ENCODE measurements at places on chromosomes 13 and 19.

- DNase-seq: no peak
These were observed 6.7 kb downstream of the RAP2A start for GRCh38 chr13:97440598-97441170.

DNA sequence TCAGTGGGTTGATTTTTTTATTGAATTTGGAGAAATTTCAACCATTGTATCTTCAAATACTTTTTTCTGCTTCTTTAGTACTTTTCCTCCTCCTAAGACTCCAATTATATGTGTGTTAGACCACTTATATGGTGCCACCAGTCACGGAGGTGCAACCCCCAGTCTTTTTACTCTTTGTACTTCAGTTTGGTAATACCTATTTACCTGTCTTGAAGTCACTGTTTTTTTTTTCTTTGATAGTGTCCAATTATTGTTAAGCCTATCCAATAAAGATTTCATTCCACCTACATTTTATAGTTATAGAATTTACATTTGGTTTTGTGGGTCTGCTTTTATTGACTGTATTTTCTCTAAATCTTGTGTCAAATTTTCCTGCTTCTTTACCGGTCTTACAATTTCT, 14.9 kb downstream of the ZNF283 start:
- DNase-seq: peak; percentile 12

GRCh38 chr13:45615501-45616101, at the start of gene ERICH6B:
ERICH6B (minus strand) TSS chr13:45615739; CDS start chr13:45597005, 18,734 bp downstream.
- DNase-seq: peak; percentile 39

DNA sequence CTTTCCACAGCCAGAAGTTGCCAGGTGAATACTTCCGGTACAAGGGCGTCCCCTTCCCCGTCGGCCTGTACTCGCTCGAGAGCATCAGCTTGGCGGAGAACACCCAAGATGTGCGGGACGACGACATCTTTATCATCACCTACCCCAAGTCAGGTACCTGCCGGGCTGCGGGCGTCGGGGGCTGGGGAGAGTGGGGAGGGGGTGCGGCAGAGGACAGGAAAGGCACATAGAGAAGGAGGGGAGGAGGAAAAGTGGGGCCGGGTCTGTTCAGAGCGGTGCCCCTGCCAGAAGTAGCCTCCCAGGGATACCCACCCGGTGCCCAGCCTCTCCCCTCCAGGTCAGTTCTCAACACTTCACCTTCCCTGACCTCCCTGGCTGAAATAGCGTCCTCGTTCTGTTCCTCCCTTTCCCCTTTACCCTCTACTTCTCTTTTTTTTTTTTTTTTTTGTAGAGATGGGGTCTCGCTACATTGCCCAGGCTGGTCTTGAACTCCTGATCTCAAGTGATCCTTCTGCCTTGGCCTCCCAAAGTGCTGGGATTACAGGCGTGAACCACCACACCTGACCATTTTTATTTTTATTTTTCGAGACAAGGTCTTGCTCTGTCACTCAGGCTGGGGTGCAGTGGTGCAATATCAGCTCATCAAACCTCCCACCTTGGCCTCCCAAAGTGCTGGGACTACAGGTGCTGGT, 24.1 kb downstream of the SULT2B1 start:
- DNase-seq: no peak

GRCh38 chr13:113178070-113178895, 19.8 kb downstream of the PROZ start:
- peak; percentile 99 for DNase-seq

DNA sequence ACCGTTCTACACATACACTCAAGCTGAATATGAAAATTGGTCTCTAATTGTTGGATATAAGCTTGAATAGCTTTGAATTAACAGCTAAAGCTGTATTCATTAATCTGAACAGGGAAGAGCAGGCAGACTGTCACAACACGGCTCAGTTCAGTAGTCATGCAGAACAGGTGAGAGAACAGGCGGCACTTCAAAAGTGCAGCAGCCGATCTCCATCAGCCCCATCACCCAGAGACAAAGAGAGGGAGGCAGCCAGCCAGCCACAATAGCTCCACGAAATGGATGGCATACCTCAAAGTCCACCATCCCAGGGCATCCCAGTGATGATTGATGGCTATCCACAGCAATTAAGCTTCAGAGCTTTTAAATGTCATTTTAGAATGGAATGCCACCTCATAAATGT, 419.2 kb downstream of the OLFM4 start:
- no peak for DNase-seq

DNA sequence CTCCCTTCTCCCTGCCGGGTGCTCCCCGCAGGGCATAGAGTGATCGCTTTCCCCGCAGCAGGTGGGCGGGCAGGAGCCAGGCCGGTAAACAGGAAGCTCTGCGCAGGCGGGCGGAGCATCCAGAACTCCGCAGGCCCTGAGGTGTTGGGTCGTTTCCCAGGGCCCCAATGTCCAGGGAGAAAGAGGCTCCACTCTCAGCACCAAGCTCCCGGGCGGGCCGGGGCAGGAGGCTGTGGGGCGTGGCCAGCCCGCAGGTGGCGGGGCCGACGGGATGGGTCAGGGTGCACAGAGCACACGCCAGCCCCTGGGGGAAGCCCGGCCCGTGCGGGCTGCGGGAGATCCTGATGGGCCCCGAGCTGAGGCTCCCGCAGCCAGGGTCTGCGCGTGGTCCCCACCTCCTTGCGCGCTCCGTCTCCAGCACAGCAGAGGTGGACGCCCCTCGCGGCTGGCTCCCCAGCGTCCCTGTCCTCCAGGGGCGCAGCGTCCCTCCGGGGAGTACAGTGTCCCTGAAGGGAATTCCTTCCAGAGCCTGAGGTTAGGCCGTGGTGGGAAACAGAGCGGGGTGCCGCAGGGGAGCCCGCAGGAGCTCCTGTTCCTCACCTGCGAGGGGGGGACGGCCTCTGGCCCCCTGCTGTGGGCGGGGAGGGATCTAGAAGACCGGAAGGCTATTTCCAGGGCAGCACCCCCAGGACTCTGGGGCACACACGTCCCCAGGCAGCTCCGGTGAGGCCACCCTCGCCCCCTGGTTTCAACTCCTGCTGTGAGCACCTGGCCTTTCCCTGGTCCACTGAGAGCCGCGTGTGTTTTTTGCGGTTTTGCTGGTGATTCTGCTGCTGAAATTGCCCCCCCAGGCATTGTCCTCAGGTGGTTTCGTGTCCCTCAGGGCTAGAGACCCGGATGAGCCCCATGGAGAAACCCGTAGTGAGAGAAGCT, 12.2 kb downstream of the PIP5K1C start:
- DNase-seq: no peak

- no peak for DNase-seq
These were observed 324.3 kb downstream of the ZNF536 start for GRCh38 chr19:30696514-30696913.

GRCh38 chr13:60679928-60680694, 283.1 kb downstream of the TDRD3 start:
- DNase-seq: no peak

DNA sequence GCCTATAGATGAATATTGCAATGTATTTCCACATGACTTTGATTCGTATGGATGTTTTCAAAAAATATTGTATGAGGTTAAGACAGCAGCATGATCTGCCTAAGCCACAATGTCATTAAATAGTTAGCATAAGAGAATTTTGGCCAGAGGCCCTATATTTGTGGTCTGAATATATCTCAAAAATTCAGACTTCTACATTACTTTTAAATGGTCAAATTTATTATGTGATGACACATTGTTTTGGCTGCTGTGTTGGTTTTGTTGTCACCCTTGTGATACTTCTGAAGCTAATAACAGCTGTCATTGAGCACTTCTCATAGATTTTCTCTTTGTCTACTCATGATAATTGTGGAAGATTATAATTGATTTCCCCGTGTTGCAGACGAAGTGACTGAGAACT, 288.2 kb downstream of the MYO16 start:
- DNase-seq: peak; percentile 16

GRCh38 chr13:102197193-102197592, 204.7 kb downstream of the FGF14 start:
- peak; percentile 28 for DNase-seq

GRCh38 chr13:109007946-109008345, 378.5 kb downstream of the MYO16 start:
- DNase-seq: no peak

DNA sequence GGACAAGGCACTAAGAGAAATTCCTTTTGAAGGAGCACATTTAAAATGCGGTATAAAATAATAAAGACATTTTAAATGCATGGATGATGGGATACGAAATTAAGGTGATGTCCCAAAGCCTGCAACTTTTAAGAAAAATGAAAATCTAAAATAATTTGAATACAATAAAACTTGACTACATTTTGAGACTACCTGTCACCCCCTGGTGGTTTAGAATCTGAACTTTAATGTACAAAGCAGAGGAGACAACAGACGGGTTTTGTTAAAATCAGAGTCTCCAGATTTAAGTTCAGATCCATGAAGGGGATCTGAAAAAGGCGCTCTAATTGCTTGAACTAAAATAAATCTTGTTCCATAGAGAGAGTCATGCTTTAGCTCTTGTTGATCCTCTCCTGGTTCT, 1129.3 kb upstream of the PCDH20 start:
- DNase-seq: no peak

DNA sequence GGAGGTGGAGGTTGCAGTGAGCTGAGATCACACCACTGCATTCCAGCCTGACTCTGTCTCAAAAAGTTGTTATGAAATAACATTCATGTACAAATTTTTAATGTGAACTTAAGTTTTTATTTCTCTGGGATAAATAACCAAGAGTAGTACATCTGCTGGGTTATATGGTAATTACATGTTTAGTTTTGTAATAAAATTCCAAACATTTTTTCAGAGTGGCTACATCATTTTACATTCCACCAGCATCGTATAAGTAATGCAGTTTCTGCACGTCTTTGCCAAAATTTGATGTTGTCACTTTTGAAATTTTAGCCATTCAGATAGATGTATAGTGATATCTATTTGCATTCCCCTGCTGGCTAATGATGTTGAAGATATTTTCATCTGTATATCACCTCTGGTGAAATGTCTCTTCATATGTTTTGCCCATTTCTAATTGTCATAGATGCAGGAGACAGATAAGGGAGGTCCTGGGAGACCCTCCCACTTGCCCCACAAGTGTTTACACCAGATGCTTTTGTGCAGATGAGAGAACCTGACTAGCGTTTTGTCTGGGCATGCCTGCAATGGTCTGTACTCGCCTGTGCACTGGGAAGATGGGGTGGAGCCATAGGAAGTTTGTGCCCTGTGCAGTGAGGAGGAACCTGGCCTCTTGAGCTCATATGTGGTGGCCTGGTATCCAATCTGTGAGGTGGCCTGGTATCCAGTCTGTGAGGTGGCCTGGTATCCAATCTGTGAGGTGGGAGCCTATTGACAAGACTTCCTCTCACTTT, 12.7 kb upstream of the KBTBD6 start:
- DNase-seq: peak; percentile 53

DNA sequence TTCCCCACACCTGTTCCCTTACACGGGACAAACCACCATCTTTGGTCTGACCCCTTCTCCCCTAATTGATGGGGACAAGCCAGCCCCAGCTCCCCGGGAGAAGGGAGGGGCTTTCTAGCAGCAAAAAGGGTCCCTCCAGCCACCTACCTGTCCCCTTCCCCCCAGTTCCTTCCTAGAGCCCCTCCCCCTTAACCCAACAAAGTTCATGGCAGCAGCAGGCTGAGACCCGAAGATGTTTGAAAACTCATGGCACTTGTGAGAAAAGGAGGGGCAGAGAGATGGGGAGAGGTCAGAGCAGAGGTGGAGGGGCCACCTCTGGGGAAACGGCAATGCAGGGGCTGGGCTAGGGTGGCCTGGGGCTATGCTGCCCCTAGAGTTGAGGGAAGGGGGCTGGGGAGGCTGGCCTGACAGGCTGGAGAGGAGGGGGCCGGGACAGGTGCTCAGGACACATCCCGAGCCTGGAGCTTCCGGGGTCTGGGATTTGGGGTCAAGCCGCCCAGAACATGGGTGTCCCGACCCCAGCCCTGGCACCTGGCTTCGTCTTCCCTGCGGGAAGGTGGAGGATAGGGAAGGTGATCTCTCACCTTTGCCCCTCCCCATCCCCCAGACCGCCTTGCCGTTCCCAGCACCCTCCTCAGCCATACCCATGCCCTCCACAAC, 12.5 kb upstream of the ASF1B start:
- DNase-seq: no peak

DNA sequence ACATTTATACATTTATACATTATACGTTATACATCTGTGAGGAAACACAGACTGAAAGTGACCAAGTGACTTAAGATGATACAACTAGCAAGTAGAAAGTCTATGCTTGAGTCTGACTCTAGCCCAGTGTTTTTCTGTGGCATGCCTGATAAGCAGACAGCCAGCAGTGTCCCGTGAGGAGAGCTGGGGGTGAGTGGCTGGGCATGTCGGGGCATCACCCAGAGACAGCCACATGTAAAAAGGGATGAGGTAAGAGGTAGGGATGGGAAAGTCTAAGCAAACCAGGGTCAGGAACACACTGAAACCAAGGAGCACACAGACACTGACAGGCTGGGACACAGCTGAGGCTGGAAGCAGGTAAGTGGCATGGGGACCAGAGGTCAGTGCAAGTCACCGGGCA, 333.2 kb downstream of the FOXO1 start:
- no peak for DNase-seq

DNA sequence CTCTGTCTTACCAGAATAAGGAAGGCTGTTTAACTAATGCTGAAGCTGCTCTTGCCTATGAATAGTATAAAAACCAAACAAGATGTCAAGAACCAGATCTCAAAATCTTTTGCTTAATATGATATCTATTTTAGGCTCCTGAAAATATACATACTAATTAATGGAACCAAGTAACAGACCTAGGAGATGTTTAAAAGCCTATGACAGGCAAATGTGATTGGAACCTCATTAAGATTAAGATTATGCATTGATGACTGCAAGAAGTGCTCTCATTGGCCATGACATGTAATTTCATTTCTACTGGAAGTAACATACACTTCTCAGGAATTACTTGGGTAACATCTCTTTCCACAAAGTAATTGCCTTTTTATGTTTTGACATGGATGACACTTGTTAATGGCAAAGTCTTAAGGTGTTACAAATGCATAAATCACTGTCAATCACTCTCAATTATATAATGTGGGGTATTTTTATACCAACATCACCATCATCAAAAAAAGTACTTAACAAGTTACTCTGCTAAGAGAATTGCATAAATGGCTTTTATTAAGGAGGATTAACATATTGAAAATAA, 326.9 kb upstream of the MIR17HG start:
- DNase-seq: no peak

DNA sequence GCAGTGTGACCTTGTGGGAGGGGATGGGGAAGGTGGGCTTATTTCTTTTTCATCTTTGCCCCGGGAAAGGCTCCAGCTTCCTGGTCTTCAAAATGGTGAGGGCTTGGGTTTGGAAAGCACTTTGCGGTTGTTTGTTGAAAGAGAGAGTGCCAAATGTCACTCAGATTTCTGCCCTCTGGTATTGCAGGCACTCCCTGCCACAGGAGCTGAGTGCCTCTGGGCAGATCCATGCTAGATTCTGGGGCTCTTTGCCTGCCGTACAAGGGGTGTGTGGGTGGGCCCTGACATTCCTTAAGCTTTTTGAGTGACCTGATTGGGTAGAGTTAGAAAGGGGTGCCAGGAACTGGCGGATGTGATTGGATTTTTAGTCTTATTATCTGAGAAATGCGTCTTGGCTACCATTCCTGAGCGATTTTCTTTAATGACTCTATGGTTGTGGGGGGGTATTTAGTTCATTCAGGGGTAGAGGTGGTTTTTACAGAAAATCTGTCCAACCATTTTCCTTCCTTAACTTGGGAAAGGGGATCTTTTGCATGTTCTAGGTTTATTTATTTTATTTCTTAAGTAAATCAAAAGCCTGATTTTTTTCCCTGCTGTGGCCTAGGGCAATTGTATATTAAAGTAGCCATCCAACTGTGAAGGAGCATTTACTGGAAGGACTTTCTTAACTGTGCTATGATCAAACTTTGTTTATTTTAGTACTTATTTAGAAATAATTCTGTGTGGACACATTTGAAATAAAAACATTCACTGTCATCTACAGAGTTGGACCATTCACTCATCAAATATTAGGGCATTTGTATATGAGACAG, 3.2 kb downstream of the ARHGAP35 start:
- DNase-seq: peak; percentile 64
